ENCODE measurements at places on chromosomes 5 and 9.

GRCh38 chr5:89440670-89441069 is 557.7 kb upstream of the MEF2C start:
- DNase-seq: no peak

DNA sequence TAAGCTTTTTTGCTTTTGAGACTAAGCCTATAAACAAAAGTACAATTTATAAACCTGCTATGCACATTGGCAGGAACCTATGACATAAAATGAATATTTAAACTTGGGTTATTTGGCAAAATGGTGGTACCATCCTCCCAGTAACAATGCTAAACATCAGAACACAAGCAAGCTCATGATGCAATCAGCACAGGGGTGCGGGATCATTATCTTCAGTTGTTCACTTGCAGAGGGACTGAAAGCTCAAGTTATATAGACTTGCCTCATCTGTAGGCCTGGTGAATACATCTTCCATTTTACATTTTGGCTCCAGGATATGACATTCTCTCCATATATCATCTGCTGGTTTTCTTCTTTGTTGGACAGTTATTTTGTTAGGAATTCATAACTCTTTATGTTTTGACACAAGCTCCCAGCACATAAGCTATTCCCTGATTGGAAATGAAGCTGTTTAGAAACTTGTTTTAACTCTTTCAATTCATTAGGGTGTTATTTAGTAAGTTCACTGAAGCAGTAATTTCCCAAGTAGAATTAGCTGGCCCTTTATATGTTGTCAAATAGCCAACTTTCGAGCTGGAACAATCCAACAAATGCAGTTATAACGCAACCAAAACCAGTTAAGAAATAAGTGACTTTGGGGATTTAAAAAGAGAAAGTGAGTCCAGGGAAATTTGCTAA is 124.7 kb upstream of the LIFR start:
- DNase-seq: no peak

- DNase-seq: no peak
Observed at GRCh38 chr5:29085142-29085541, 2046.8 kb upstream of the CDH9 start.

GRCh38 chr9:18891946-18892670 is 140.9 kb downstream of the SAXO1 start:
- DNase-seq: no peak

- peak; percentile 63 for DNase-seq
Observed at GRCh38 chr5:179623906-179624741, 653 bp upstream of the HNRNPH1 start.

DNA sequence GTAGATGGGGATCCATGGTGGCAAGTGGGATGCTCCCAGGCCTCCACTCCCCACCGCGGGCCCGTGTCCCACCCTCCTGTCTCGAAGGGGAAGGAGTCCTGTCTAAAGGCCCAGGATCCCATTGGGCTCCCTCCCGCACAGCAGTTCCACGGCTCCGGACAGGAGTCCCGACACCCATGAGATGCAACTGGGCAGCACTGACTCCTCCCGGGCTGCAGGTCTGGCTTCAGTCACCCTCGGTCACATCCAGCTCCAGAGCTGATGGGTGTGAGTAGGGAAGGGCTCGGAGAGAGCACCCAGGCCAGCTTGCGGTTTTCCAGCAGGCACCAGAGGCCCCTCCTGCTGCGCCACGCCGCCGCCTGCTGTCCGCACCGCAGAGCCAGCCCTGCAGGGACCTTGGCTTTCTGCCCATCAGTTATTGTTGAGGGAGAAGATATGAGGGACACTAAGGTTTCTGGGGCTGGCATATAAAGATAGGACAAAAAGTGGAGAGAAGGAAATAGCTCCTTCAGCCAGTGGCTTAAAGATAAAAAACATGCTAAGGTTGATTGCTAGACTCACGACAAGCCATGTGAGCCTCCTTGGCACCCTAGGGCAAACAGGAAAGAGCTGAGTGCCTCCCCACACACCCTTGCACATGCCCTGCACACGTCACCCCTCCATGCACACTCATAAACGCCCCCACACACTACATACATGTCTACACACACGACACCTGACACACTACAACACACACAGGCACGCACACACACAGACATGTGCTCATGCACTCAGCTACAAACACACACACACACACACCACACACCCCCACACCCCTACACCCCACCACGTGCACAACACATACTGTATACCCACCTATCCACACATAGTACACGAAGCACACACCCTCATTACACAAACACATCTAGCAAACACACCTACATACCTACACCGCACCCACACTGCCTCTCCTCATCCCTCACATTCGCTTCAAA is 79.0 kb downstream of the AK8 start:
- DNase-seq: no peak

GRCh38 chr5:13378091-13378490 is 566.4 kb downstream of the DNAH5 start:
- no peak for DNase-seq

- peak; percentile 76 for DNase-seq
Observed at GRCh38 chr5:95960667-95961616, 709 bp downstream of the ELL2 start.

- DNase-seq: no peak
Observed at GRCh38 chr9:89514337-89514736, 16.4 kb upstream of the SEMA4D start.

- no peak for DNase-seq
Observed at GRCh38 chr5:113806250-113806649, 292.8 kb downstream of the YTHDC2 start.

- DNase-seq: no peak
Observed at GRCh38 chr5:60077292-60077691, 183.8 kb upstream of the PDE4D start.

- no peak for DNase-seq
Observed at GRCh38 chr5:135873831-135874230, 21.8 kb downstream of the IL9 start.

- no peak for DNase-seq
Observed at GRCh38 chr9:107759009-107759822, 269.6 kb upstream of the KLF4 start.

DNA sequence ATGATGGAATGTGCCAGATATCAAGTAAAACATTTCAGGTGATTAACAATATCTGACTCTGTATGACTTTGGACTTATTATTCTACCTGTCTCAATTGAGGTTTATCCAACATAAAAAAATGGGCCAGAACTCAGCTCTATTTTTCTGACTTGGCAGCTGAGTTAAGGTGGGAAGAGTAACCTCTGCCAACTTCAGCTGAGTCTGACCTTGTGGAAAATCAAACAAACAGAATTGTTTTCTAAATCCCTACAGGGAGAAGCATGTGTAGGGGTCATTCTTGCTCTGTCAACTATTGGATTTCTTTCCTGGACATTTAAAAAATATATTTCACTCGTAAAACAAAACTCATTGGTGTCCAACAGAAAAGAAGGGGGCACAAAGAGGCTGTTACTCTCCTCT is 139.4 kb upstream of the TLR4 start:
- no peak for DNase-seq

DNA sequence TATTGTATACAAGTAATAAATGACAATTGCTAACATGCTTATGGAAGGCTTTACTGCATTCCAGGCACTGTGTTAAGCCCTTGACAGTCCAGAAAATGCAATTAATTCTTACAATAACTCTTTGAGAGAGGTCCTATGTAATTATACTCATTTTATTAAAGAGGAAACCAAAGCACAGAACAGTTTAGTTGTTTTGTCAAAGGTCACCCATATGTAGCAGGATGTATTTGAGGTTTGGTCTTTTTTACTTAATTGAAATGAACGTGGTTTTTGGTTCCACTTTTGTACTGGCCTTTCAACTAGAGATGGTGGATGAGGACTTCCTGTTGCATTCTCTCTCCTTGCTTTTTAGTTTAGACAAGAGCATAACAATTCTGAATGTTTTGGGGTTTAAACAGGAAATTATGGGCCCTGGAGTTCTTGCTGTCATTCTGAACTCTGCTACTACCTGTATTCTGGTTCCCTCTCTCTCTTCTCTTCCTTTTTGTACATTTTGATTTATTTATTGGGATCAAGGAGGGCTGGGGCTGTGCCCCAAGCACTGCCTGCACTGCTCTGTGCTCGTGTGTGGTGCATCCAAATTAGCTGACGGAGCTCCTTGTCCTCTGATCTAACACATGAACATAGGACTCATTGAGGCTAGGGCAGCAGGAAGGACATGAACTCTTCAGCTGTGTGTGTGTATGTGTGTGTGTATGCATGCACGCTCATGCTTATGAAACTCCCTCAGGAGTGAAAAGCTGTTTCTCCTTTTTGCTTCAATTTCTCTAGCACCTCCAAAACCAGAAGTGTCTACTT is 47.4 kb downstream of the SLC28A3 start:
- peak; percentile 35 for DNase-seq

DNA sequence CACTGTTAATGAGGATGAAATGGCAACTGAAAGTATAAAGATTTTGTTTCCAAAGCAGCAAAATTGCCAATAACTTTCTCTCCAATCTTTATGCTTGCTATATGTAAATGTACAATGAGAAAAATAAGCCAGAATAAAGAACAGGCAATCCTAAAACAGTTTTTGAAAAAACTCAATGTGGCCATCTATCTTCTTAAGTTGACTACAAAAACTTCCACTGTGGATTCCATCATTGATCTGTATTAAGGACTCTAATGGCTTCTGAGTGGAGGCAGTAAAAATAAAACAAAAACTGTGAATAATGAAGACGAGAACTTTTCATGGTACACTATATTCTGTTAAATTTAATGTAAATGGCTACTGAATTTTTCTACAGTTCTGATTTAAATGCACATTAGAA is 382.9 kb downstream of the TMEM232 start:
- no peak for DNase-seq

DNA sequence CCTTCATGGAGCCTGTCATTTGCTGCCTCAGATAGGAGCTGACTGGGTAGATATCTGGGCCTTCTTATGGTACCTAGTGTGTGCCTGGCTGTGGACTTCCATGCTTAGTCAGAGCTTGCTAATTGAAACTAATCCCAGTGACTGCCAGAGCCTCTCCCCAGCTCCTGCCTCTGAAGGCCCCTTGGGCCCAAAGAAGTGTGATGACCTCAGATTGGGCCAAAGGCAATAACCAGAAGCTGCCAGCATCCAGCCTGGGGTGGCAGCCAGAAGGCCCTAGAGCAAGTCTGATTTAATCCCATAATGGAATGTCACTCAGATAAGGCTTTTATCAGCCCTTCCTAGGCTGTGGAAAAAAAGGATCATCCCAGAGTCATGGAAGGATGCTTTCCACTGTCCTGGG is 17.1 kb upstream of the CDC23 start:
- DNase-seq: no peak

DNA sequence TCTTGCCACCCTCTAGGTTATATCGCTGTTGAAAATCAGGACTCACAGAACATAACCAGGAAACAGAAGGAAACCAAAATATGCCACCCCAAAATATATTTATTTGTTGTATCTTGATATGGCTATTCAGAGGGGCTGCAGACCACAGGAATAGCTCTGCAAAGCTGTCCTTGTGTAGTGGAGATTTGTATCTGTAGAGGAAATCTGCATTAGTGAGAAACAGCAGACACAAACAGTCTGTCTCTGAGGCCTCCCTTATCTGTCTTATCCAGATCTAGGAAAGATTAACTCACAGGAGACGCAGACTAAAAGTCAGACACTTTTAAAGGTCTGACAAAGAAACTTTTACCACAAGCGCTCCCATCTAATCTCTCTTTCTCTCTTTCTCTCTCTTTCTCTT is 54.1 kb upstream of the CEMIP2 start:
- DNase-seq: no peak

DNA sequence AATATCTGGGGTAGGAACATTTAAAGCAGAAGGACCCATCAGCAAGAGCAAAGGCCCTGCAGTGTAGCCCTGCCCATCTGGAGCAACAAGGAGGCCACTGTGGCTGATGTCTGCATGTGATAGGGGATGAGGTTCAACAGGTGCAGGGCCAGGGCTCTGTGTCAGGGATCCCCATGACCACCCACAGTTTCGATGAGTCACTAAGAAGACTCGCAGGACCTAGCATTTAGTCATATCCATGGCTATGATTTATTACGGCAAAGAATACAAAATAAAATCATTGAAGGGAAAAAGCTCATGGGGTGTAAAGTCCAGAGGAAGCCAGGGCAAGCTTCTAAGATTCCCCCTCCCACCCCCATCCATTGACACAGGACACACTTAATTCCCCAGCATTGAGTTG is 188.6 kb downstream of the ADGRV1 start:
- no peak for DNase-seq

DNA sequence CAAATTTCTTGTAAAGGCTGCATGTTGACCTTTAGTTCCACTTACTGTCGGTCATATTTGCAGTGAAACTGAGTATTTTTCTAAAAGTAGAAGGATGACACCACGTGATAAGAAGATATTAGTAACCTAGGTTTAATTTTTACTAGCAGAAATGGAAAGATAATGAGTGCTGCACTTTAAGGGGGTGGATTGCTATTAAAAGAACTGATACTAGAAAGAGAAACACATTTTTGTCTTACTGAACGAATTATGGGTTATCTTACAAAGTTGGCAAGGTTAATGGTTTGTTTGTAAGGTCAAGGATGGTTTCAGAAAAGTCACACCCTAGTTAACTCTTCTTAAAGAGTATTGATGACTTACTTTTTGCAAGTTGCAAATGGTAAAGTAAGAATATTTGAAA is 2.4 kb downstream of the MACIR start:
- no peak for DNase-seq

- no peak for DNase-seq
Observed at GRCh38 chr9:89023740-89024139, 32.5 kb downstream of the S1PR3 start.

DNA sequence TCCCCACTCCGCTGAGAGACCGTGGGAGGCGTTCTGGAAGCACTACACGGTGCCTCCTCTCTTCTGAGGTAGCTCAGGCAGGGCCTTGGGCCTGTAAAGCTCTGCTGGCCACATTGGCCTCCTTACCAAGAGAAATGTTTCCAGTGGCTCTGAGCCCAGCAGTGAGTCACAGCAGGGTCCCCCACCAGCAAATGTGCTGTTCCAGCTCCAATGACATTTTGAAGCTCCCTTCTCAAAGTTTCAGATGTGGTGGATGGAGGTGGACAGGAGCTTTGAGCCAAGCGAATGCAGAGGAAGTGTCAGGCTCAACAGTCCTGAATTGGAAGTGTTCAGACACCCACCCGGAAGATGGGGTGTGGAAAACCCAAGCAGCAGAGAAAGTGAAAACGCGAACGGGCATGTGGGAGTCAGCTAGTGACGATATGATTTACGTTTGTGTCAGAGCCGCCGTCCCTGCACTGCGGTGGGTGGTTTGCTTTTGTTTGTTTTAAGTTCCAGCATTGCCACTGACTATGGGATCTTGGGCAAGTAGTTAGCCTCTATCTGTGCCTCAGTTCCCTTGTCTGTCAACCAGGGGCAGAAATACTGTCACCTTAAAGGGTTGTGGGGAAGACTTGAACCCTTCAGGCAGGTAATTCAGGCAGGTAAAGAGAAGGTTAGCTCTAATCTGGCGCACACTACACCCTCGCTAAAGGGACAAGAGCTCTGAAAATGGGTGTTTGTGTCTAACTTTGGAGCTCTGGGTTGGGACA is 38.2 kb downstream of the C5orf15 start:
- no peak for DNase-seq

GRCh38 chr9:29616844-29617243 is 2043.6 kb upstream of the C9orf72 start:
- DNase-seq: no peak

GRCh38 chr9:91873637-91874051 is 76.4 kb downstream of the ROR2 start:
- DNase-seq: no peak

GRCh38 chr5:75156585-75156984 is 80.1 kb downstream of the ANKRD31 start:
- DNase-seq: no peak
